ENCODE measurements at places on chromosomes 5 and 9. TPM values are rescaled to one million over a fixed set of nuclear protein-coding genes. Genes with fewer than 3 reads are reported as not detected.

DNA sequence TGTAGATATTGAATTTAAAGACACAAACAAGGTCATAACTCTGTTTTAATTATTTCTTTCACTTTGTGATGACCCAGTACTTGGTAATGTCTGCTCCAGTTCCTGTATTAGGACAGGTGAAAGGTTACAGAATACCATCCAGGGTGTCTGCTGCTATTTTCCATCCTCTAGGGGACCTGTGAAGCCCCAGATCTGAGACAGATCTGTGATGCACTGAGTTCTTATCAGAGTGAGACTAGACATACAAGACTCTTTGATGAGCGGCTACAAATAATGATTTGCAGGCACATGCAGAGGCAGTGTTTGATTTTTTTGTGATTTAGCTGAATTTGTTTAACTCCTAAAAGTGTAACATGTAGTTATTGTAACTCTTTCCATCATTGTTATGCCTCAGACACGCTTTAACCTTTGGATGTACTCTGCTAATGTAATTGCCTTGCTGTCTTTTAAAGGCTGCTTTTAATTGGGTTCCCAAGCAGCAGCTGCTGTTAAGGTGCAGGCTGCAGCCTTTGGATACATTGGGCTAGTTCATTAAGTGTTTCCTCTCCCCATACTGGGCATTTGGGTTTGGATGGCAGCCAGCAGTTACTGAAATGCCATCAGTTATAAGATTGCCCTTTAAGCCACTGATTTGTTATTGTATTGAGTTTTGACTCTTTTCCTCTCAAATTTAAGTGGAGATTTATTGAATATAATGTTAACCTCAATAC lies 63.3 kb downstream of the RASGRF2 start:
- DNase-seq: no peak

- DNase-seq: no peak
These were observed 13.6 kb downstream of the ZBTB43 start for GRCh38 chr9:126818482-126818881.

- no peak for DNase-seq
These were observed 113.5 kb downstream of the CAAP1 start for GRCh38 chr9:26779062-26779461.

DNA sequence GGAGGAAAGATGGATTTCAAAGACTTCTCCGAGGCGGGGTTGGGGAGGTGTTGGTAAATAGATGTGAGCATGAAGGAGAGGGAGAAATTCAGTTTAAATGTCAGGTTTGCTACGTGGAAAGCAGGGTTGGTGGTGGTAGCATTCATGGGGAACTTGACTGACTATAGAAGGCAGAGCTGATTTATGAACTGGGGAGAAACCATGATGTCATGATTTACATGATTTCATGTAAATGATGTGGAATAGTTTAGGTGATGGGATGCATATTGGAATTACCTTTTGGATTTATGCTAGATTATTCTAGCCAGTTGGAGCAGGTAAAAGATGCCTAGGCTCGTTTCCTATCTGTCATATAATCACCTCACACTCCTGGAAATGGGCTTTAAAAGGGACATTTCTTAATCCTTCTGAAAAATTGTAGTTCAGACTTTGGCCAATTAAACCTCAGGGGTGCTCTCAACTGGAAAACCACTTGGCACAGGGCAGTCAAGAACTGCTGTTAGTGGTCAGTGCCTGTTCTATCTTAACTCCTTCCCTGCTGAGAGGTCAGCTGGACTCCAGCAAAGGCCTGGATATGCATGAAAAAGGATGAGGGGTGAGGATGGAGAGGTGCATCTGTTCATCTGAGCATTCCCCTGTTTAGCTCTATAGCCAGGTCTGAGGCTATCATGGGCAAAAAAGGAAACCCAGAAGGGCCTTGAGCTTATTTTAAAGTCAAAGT lies 50.1 kb upstream of the BASP1 start:
- no peak for DNase-seq

DNA sequence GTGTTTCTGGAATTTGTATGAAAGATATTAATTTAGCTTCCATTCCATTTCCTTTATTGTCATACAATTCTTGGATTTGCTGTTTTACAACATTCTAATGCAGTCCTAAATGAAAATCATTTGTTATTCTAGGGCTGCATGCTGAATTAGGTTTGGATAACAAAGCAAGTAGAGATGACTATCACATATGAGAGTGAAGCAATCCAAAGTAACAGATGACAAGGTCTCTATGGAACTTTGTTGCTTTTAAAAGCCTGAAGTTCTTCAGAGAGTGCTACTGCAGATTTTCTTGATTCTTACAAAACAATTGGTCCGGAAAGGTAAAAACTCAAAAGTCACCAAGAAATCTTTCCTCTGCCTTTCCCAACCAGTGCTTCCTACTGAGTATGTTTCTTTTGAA lies 56.9 kb upstream of the VCAN start:
- no peak for DNase-seq

GRCh38 chr9:113999256-114000062 lies 78.6 kb downstream of the AMBP start:
- no peak for DNase-seq

DNA sequence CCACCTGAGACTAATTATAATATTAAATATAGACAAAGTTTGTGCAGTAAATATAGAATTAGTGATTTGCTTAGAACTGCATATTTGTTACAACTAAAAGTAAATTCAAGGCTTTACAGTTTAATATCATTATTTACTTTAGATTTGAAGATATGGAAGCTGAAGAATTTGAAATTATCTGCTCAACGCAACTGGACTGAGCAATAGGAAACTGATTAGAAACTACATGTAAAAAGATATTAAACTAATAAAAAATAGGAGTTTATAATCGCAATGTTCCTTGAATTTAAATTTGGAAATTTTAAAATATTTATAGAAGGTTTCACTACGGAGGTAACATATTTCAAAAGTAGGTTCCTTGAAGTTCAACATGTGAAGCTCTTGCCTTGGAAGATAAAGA lies 55.2 kb downstream of the CDH10 start:
- no peak for DNase-seq

GRCh38 chr9:137984005-137984404 lies 106.4 kb downstream of the CACNA1B start:
- no peak for DNase-seq

Gene IFNA21
- polyA plus RNA-seq: not detected

DNA sequence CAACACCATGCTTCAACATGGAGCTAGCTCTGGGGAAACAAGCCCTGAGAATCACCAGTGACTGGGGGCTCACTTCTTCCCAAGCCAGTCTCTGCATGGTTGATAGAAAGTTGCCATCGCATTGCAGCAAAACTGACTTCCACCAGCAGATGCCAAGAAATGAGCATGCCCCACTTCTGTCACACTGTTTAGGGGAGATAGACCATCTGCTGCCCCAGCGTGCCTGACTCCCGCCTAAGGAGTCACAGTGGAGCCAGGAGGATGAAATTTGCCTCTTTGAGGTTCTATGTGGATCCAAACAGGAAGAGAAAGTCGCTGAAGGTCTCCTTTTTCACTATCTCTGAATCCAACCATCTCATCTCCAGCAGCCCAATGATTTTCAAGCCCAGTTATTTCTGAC lies 116.7 kb upstream of the SLIT3 start:
- no peak for DNase-seq

DNA sequence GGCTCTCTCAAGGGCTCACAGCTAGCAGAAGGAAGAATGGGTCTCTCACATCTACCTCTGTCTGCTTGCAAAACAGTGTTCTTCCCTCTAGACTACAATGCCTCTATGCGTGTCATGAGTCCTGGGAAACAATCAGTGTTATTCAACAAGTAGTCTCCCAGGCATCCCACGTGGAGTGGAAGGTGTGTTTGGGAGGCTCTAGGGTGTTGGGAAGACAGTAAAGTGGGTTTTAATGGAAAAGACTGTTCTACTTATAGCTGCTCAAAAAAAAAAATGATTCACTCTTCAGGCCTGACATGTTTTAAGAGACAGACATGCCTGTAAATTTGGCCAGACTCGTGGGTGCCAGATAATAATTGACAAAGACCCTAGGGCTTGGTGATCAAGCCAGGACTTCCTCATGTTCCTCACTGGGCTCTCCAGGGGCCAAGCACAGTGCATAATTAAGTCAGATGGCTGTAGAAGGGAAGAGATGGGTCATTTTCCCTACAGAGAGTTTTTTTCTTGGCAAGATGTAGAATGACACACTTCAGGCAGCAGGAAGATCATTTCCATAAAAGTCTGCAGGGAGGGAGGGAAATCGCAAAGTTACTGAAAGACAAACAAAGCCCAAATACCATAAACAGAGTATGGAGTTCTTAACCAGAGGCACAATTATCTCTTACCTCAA lies 246.4 kb downstream of the ACTL7B start:
- DNase-seq: no peak

- DNase-seq: no peak
These were observed 83.3 kb upstream of the SLC30A5 start for GRCh38 chr5:69010476-69010875.

- no peak for DNase-seq
These were observed 55.8 kb downstream of the ANXA2R start for GRCh38 chr5:42984307-42984706.

Gene ANKRD34B
- polyA plus RNA-seq: 0.26 TPM

- DNase-seq: no peak
These were observed 257.8 kb upstream of the TUSC1 start for GRCh38 chr9:25936031-25936430.

GRCh38 chr9:126989847-126990842 lies 75.6 kb downstream of the RALGPS1 start:
- DNase-seq: no peak

Gene PDE8B
- 4.7 TPM for polyA plus RNA-seq

Gene PCDHA13
- not detected for polyA plus RNA-seq

- DNase-seq: no peak
These were observed 118.1 kb downstream of the WNK2 start for GRCh38 chr9:93301911-93302541.

Gene TMC1
- polyA plus RNA-seq: 1.4 TPM

Gene NR5A1
- polyA plus RNA-seq: 0.06 TPM

DNA sequence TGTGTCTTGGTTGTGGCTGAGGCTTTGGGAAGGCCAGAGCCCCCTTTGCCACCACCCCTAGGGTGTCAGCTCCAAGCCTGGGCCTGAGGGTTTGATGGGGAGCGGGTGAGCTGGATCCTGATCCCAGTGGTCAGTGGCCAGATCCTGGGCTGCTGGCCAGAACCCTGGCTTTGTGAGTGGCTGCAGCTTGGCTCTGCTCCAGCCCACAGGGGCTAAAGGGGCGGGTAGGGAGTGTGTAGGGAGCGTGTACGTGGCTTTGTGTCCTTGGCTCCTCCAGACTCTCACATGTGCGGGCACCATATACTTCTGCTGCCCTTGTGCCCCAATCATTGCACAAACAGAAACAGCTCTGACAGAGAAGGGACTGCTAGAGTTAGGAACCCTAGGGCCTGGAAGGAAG lies 1.2 kb upstream of the IL11RA start:
- DNase-seq: no peak

- no peak for DNase-seq
These were observed 78.5 kb downstream of the SHB start for GRCh38 chr9:37990404-37991015.

GRCh38 chr5:133142782-133143181 lies 91.0 kb downstream of the HSPA4 start:
- DNase-seq: no peak

Gene OR4F3
- polyA plus RNA-seq: not detected

DNA sequence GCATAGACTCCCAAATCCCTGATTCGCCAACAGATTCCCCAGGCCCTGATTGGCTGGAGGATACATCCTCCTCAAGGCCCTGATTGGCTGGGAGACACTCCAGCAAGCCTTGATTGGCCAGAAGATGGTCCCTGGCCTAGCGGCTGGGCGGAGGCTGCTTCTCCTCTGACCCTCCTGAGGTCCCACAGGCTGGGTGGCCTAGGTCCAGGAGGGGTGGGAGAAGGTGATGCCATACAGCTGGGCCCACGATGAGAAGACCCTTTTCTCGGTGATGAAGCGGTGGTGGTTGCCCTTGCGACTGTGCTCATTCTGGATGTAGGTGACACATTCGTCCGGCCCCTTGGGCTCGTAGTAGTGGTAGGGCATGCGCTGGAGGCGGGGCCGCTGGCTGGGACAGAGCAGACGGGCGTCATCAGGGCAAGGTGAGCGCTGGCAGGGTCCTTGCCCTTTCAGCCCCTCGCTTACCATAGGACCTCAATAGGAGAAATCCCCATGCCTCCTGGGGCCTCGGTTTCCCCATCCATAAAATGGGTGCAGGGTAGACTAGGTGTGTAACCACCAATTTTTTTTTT lies 9.0 kb upstream of the AK1 start:
- DNase-seq: no peak

- DNase-seq: no peak
These were observed 284.1 kb downstream of the ELAVL2 start for GRCh38 chr9:23541976-23542375.

Data from renal cortex interstitium (tissue), 15 donors.